ENCODE measurements at places on chromosomes 6 and 20.

DNA sequence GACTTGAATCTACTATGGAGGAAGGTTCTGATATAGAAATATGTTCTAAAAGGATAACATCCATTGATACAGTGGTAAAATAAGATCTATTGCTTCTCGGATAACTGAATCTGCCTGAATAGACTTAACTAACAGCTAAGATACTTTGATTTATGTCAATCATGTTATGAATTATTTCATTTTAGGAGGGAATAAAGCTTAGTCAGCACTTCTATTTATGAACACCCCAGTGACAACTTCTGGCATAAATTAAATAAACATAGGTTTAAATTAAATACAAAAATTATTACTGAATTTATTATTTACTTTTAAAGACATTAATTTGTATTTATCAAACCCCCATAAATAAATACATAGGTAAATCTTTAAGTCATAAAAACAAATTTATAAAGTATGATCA, 69.3 kb downstream of the IMPG1 start:
- no peak for DNase-seq

DNA sequence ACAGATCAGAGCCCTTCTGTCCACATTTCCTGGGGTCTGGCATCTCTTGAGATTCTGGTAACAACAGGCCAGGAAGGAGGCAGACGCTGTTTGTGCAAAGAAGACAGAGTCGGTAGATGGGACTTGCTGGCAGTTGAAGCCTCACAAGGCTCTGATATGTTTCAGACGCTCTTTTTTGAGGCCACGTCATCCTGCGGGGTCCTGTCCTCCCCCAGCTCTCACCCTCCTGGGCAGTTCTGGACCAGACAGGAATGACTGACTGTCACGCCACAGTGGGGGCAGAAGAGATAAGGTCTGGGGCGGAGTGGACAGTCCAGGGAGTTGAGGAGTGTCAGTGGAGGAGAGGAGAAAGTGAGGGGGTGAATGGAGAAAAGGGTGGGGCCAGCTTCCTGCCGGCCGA, 87.1 kb upstream of the SULF2 start:
- DNase-seq: no peak

GRCh38 chr6:89054208-89054607, 26.3 kb upstream of the PNRC1 start:
- no peak for DNase-seq

DNA sequence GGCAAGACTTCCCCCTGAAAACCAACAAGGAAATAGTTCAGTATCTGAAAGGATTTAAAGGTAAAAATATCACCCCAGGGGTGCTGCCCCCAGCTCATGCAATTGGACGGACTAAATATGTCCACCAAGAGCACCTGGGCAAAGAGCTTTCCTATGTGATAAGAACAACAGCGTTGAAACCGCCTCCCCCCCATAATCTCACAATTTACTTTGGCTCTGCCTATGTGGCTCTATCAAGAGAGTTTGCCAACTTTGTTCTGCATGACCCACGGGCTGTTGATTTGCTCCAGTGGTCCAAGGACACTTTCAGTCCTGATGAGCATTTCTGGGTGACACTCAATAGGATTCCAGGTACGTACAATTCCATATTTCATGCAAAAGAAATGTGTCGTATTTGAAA, 35.8 kb downstream of the GCNT2 start:
- no peak for DNase-seq

DNA sequence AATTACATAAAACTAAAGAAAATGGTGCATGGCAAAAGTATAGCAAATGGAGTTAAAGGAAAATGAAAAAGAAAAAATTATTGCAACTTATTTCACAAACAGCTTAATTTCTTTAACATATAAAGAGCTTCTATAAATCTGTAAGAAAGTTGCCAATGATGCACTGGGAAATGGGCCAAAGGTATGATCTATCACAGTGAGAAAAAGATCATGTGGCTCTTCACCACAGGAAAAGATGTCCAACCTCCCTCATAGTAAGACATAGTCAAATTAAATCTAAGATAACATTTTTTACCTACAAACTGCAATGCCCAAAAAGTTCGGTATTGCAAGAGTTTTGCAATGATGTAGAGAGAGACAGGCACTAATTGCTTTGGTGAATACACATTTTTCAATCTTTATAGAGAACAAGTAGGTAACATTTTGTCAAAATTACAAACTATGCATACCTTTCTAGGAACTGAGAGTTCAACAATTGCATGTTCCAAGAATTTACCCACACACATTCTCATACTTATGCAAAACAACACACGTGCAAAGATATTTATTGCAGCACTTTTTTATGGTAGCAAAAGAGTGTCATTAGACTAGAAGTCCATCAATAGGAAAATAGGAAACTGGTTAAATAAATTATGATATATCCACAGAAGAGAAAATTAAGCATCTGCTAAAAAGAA, 372.6 kb downstream of the QKI start:
- DNase-seq: no peak

GRCh38 chr20:44112889-44113617, 73.9 kb downstream of the JPH2 start:
- DNase-seq: no peak

GRCh38 chr6:36329798-36330291, 6.8 kb downstream of the BNIP5 start:
- DNase-seq: no peak

DNA sequence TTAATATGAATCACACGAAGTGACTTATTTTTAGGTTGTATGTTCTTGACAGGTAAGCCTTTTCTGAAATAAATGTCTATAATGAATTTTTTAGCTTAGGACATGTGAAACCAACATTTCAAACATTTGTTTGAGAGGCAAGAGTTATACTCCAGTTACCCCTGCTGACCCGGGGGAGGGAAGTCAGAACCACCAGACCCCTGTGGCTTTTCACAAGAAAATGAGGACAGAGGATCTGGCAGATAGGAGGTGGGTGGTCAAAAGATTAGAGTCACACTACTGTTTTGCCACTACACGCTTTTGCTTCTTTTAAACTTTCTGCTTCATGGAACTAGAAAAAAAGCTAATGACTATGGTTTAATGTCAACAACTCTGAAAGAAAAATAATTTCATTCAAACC, 27.5 kb upstream of the ADGRF4 start:
- no peak for DNase-seq

- DNase-seq: no peak
Observed at GRCh38 chr6:70241991-70242420, 60.9 kb downstream of the COL9A1 start.

DNA sequence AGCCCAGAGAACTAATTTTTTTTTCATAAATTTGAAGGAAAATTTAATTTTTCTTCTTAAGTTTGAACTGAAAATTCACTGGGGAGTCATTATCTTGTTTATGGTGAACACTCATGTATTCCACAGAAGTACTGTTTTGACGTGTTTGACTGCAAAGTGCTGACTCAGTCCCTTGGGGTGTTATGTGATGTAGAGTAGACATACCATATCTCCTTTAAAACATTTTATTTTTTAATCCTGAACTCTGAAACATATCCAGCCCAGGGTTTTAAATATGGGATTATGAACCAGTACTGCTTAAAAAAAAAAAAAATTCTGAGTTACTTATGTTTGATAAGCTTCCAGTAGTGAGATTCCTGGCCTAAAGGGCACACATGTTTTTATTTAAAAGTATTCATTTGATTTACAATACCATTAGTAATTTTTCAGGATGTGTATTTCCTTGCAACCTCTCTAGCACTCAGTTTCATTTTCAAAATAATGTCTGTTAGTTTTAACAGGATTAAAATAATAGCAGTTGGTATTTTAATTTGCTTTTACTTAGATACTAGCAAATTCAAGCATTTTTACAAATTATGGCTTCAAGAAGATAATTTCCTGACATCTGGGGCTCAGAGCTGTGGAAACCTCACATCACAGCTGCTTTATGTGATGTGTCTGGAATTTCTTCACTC, 81.7 kb upstream of the PDE10A start:
- no peak for DNase-seq

GRCh38 chr6:100730001-100730980, 150.8 kb downstream of the ASCC3 start:
- DNase-seq: no peak

DNA sequence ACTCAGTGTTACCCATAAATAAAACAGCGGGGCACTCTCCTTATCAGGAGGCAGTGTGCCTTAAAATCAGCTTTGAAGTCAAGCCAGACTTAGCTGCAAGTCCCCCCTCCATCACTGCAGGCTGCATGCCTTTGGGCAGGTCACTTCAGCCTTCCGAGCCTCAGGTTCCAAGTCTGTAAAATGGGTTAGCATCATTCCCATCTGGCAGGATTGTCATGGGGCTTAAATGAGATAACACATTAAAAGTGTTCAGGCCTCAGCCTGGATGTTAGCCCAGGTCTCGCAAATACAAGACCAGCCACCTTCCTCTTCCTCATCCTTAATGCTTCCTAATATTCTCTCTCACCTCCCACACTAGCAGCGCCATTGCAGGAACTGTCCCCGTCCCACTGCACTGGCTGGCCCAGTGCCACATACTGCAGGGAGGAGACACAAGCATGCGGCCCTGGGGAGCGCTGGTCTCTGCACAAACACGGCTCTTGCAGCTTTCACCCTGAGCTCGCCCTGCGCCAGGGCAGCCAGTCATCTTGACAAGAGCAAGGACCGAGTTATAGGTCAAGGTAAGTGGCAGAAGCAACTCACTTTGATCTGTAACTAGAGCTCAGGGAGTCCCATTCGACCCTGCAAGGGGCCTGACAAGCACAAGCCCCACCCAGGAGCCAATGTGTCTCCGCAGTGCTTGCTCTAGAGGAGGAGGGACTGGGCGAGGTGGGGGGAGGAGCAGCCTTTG, 564.6 kb upstream of the AGPAT4 start:
- DNase-seq: no peak

GRCh38 chr20:58102261-58102660, 126.2 kb downstream of the ANKRD60 start:
- DNase-seq: no peak

GRCh38 chr6:155253337-155253736, 10.5 kb upstream of the CLDN20 start:
- DNase-seq: no peak

GRCh38 chr20:5327356-5327755, 10.6 kb upstream of the PROKR2 start:
- DNase-seq: no peak

- DNase-seq: no peak
Observed at GRCh38 chr6:5946181-5946580, 60.5 kb downstream of the NRN1 start.

GRCh38 chr20:58160451-58161061, 67.9 kb downstream of the ANKRD60 start:
- DNase-seq: no peak

DNA sequence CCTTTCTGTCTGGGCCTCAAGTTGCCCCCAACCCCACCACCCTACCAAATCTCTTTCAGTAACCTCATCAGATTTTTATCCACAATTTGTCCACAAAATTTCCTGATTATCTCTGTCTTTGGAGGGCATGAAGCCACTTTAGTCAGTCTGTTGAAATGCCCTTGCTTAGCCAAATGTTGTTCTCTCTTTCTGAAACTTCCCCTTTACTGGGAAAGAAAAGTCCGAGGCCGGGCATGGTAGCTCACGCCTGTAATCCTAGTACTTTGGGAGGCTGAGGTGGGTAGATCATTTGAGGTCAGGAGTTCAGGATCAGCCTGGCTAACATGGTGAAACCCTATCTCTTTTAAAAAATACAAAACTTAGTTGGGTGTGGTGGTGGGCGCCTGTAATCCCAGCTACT, 33.8 kb downstream of the TOMM6 start:
- no peak for DNase-seq
